ENCODE measurements at places on chromosomes 13 and 19. TPM values are rescaled to one million over a fixed set of nuclear protein-coding genes. Genes with fewer than 3 reads are reported as not detected.

GRCh38 chr19:13978351-13979243 lies 26.3 kb downstream of the DCAF15 start:
- DNase-seq: peak; percentile 97
- peaks cover 6% of the 10 kb centered on the region for H3K27me3 ChIP-seq
- no peak overlapping the region for H3K27ac ChIP-seq
- peak overlapping the region; percentile 49 for H3K4me3 ChIP-seq
- H3K4me1 ChIP-seq: peaks cover 14% of the 10 kb centered on the region

DNA sequence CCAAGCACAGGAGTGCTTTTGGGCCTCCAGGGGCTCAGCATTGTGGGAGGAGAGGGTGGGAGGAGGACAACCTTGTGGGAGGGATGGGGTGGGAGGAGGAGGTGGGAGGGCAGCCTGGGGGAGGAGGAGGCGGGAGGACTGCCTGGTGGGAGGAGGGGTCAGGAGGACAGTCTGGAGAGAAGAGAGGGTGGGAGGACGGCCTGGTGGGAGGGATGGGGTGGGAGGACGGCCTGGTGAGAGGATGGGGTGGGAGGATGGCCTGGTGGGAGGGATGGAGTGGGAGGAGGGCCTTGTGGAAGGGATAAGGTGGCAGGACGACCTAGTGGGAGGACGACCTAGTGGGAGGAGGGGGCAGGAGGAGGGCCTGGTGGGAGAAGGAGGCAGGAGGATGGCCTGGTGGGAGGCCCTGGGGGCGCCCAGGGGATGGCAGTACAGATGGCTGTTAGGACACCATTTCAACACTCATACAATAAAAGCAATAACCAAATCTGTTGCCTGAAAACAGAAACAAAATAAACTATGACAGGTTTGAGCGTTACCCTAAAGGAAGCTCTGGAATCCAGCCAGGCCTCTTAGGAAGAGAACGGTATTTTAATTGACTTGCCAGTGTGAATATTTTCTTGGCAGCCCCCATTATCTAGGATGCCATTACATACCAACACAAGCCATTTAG lies 63.7 kb downstream of the CRYL1 start:
- DNase-seq: no peak
- no peaks in the 10 kb centered on the region for H3K27me3 ChIP-seq
- H3K4me1 ChIP-seq: peaks cover 13% of the 10 kb centered on the region
- H3K4me3 ChIP-seq: no peak overlapping the region
- H3K27ac ChIP-seq: no peak overlapping the region

DNA sequence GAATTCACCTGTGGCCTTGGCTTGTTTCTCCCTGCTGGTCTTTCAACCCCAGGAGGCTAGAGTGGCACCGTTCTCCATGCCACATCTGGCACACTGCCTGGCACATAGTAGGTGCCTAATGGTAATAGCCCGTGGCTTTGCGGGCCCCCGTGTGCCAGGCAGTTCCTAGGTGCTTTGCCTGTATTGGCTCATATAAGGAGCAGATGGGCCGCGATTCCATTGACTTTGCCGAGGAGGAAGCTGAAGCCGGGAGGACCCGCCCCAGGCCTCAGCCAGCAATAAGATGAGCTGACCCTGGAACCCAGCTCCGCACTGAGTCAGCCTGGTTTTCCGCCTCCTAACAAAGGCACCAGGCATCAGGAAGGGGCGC lies 807 bp downstream of the PGLYRP1 start:
- no peak overlapping the region for H3K27ac ChIP-seq
- no peak overlapping the region for H3K4me3 ChIP-seq
- no peaks in the 10 kb centered on the region for H3K27me3 ChIP-seq

GRCh38 chr13:106533101-106533942 lies 2.1 kb downstream of the EFNB2 start:
- no peak overlapping the region for H3K27ac ChIP-seq
- H3K36me3 ChIP-seq: peaks cover 3% of the 10 kb centered on the region
- peak overlapping the region; percentile 71 for H3K4me3 ChIP-seq
- peak; percentile 93 for DNase-seq
- peaks cover 35% of the 10 kb centered on the region for H3K4me1 ChIP-seq

DNA sequence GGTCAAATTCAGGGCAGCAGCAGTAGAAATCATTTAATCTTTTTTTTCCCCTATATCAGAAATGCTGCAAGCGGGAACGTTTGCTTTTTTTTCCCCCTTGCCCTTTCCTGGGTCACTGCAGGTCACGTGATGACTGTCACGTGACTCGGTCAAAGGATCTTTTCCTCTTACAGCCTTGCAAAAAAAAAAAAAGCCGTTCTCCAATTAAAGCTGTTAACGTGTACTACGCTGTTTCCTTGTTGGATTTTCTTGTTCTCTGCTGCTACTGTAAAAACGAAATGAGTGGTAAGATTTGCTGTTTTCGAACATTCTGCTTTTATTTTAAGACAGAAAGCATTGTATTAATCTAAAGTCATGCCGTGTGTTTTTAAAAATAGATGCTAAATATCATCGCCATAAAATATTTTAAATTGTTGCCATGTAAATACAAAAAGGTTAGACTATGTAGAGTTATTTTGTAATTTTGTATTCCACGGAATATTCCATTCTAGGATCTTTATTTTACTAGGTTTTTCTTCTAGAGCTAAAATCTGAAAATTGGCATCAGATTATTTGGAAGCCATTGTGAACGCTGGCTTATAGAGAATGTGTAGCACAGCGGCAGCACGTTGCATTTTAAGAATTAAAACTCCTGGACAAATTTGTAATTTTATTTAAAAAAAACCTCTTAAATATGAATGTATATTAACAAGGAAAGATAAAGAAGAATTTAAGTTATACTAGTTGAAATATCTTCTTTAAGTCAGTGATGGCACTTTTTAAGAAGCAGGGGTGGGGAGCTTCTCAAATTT lies 109.8 kb upstream of the MLNR start:
- H3K36me3 ChIP-seq: peaks cover 7% of the 10 kb centered on the region
- peak overlapping the region; percentile 54 for H3K27ac ChIP-seq

DNA sequence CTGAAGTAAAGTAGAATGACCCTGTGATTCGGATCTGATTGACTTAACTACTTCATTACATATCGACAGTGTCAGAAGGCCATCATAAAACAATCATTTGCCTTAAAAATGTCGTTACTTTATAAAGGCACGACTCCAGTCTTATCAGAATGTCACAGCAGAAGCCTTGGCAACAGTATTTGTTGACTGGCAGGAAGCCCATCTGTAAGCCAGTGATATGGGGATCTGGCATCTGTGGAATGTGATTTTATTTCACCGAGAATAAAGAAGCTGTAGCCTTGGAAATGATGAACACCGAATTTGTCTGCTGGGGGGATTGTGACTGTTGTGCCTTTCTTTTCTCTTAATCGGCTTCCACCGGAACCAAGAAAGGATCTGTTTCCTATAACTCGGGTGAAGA lies 362.5 kb downstream of the TDRD3 start:
- H3K27ac ChIP-seq: no peak overlapping the region

DNA sequence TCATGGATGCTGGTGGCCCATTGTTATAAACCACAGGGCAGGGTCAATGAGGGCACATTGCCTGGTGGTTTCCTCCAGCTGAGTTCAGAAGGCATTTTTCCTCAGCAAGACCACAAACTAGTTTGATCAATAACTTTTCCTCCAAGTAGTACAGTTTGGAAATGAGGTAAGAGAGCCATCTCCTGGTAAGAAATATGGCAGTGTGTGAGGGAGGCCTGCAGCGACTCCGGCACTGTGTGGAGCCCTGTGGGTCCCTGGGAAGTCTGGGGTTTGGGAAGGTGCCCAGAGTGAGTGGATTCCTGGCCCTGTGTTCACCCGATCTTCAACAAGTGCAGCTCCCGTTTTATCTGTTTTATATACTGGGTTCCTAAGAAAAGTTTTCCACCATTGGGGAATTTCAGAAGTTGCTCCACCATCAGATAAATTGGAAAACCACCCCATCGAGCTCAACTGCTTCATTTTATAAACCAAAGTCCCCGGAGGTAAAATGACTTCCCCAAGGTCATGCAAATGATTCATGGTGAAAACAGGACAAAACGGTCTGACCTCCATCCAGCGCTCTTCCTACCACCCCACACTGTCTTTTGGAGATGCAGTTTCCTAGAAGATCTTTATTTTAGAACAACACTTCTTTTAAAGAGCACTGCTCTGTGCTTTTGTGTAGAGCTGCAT lies 148.4 kb downstream of the KATNAL1 start:
- no peaks in the 10 kb centered on the region for H3K4me1 ChIP-seq
- H3K27me3 ChIP-seq: no peaks in the 10 kb centered on the region
- DNase-seq: no peak
- H3K4me3 ChIP-seq: no peak overlapping the region
- no peak overlapping the region for H3K27ac ChIP-seq
- H3K36me3 ChIP-seq: no peaks in the 10 kb centered on the region

GRCh38 chr19:3459089-3459881 lies 21.0 kb downstream of the SMIM24 start:
- H3K27ac ChIP-seq: no peak overlapping the region
- H3K27me3 ChIP-seq: peaks cover 74% of the 10 kb centered on the region
- no peaks in the 10 kb centered on the region for H3K36me3 ChIP-seq
- H3K4me3 ChIP-seq: peak overlapping the region; percentile 17

DNA sequence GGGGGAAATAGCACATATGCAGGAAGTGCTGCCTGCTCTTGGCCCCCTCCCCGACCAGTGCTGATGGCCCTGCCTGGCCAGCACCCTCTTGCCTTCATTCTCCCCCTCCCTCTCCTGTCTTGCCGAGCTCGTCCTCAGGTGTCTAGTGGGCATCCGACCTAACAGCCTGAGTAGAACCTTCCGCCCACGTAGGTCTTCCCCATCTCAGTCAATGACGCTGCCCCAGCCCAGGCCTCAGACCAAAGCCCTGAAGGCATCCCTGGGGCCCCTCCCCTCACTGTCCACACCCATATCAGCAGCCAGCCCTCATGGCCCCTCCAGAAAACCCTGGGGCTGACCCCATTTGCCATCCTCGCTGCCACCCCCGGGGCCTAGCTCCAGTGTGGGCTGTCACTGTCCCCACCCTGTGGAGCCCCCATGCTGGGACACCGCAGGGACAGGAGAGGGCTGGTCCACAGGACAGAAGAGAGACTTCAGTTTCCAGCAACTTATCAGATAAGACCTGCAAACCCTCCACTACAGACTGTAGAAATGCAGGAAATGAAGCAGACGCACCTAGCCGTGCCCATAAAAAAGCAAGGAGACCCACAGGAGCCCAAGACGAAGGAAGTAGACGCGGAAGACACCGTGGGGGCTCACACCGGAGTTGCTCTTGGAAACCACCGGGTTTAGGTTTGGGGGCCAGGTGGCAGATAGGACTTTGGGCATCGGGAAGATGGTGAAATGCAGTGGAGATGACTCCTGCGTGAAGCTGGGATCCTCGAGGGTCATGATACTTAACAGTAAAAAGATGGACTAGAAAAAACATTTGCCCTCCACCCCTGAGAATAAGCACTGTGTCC lies 38.3 kb downstream of the AP1M1 start:
- H3K27me3 ChIP-seq: no peaks in the 10 kb centered on the region
- no peak overlapping the region for H3K4me3 ChIP-seq
- H3K36me3 ChIP-seq: no peaks in the 10 kb centered on the region
- no peak overlapping the region for H3K27ac ChIP-seq
- no peaks in the 10 kb centered on the region for H3K4me1 ChIP-seq
- DNase-seq: no peak

- no peak for DNase-seq
- no peak overlapping the region for H3K27ac ChIP-seq
- no peak overlapping the region for H3K4me3 ChIP-seq
- no peaks in the 10 kb centered on the region for H3K4me1 ChIP-seq
Observed at GRCh38 chr19:23802290-23802689, 43.6 kb upstream of the ZNF681 start.

DNA sequence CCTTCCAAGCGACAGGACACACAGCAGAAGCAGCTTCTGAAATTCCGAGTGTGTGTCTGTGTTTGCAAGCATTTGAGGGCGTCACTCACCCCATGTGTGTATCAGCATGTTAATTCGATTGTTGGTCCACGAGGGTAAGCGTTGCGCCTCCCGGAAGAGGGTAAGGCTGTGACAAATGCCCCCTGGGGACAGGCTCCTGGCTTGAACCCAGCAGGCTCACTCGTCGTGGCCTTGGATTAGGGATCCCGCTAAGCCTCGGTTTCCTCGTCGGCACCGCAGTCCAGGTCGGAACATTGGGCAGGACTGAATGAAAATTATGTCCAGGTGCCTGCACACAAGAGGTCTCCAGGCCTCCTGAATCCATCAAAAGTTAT lies 606 bp upstream of the STXBP2 start:
- H3K4me1 ChIP-seq: no peaks in the 10 kb centered on the region
- H3K27ac ChIP-seq: no peak overlapping the region
- no peaks in the 10 kb centered on the region for H3K36me3 ChIP-seq
- no peak for DNase-seq

DNA sequence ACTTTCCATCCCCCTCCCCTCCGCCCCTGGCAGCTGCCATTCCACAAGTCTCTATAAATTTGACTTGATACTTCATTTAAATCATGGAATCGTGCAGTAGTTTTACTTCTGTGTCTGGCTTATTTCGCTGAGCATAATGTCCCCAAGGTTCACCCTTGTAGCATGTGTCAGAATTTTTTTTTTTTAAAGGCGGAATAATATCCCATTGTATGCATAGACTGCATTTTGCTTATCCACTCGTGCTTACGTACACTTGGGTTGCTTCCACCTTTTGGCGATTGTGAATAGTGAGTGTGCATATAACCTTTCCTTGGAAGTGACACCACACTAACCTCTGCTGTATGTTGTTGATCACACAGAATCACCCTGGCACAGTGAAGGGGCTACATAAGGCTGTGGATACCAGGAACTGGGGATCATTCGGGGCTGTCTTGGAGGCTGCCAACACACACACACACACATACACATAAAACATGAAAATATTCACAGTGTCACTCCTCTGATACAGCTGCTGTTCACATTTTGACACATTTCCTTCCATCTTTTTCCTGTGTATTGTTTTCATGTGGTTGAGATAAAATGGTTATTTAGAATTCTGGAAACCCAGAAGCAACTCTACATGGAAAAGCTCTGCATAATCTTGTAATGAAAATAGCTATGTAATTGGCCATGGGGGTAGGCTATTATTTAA lies 13.3 kb downstream of the ZNF71 start:
- H3K27me3 ChIP-seq: no peaks in the 10 kb centered on the region
- H3K4me3 ChIP-seq: no peak overlapping the region
- no peak overlapping the region for H3K27ac ChIP-seq
- no peak for DNase-seq

- no peak overlapping the region for H3K27ac ChIP-seq
- DNase-seq: no peak
Observed at GRCh38 chr19:41813911-41814310, 17.5 kb downstream of the CEACAM3 start.

USP12 gene
- 14.3 TPM for total RNA-seq

FFAR3 gene
- not detected for total RNA-seq

REEP6 gene
- total RNA-seq: 4.8 TPM

DAND5 gene
- 0.07 TPM for total RNA-seq

SYNGR4 gene
- total RNA-seq: not detected

PDX1 gene
- not detected for total RNA-seq

ZNF442 gene
- total RNA-seq: 6.0 TPM

All from neural progenitor cell (in vitro differentiated cells).